ENCODE measurements at places on chromosomes 1 and 21.

GRCh38 chr1:78114034-78114956 is 68.5 kb downstream of the GIPC2 start:
- DNase-seq, result peak; percentile 53

GRCh38 chr1:11341901-11342552 is 69.0 kb downstream of the UBIAD1 start:
- peak; percentile 4 for DNase-seq

GRCh38 chr1:164040754-164041153 is 518.2 kb upstream of the PBX1 start:
- DNase-seq, result no peak

DNA sequence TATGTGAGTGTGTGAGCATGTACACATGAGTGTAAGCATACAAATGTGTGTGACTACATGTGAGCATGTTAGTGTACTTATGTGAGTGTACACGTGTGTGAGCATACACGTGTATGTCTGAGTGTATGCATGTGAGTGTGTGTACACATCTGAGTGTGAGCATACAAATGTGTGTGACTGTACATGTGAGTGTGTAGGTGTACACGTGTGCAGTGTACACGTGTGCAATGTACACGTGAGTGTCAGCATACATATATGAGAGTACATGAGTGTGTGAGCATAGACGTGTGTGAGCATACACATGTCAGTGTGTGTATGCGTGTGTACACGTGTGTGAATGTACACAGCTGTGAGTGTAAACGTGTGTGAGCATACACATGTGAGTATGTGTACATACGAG is 170.6 kb downstream of the HUNK start:
- no peak for DNase-seq

All from AG04450 (cell line).